Central memory CD8-positive, alpha-beta T cell (primary cell): ENCODE measurements at places on chromosomes 16 and 17.

DNA sequence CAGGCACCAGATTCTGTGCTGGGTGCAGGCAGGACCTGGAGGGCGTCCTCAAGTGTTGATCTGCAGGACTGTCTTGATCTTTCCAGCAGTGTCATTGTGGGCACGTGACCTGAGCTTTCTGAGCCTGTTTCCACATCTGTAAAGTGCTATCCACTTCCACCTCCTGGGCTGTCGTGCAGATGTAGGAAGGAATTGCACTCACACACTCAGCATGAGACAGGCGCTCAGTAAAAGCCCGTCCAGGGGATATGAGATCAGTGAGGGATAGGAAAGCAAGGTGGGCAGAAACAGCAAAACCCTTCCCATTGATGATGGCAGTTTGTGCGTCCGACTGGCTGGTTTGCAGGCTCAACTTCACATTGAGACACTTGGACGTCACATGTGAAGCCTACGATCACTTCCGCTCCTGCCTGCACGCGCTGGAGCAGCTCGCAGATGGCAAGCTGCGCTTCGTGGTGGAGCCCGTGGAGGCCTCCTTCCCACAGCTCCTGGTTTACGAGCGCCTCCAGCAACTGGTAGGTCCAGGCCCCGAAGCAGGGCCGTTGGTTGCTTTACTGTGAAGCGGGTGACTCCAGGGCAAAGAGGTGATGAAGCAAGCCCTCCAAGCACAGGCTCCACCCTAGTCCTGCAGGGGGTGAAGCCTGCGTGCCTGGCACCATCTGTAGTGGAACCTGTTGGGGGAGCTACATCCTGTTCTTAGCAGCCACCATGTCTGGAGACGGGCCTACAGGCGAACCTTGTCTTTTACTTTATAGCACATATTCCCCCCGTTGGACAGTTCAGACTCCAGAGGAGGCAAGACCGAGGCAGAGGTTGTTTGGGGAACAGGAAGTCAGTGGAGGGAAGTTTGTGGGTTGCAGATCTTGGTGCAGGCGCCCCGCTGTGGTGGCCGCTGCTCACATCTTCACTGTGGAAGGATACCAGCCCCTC is 23.0 kb downstream of the METTL22 start:
- DNase-seq, result no peak

DNA sequence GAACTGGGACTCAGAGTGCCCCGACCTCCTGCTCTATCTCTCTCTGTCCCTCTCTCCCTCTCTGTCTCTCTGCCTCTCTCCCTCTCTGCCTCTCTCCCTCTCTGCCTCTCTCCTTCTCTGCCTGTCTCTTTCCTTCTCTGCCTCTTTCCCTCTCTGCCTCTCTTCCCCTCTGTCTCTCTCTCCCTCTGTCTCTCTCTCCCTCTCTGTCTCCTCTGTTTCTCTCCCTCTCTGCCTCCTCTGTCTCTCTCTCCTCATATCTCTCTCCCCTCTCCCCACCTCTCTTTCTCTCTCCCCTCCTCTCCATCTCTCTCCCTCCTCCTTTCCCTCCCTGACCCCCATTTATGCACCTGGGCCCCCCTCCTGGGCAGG is 32.7 kb downstream of the TNFRSF13B start:
- DNase-seq, result no peak

DNA sequence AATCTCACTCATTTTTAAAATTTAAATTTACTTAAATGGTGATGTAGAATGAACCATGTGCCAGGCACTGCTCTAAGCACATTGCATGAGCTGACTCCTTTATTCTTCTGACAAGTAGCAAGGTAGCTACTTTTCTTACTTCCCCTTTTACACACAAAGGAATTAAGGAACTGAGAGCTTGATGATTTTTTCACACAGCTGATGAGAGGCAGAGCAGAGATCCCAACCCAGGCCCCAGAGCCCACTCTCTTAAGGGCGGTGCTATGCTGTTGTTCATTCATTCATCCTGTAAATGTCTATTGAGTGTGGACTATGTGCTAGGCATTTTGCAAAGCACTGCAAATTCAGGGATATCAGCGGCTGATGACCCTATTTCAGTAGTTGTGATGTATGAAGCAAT is 17.9 kb downstream of the SEC14L5 start:
- no peak for DNase-seq

GRCh38 chr16:280005-280460 is 358 bp upstream of the ARHGDIG start:
- DNase-seq, result no peak

DNA sequence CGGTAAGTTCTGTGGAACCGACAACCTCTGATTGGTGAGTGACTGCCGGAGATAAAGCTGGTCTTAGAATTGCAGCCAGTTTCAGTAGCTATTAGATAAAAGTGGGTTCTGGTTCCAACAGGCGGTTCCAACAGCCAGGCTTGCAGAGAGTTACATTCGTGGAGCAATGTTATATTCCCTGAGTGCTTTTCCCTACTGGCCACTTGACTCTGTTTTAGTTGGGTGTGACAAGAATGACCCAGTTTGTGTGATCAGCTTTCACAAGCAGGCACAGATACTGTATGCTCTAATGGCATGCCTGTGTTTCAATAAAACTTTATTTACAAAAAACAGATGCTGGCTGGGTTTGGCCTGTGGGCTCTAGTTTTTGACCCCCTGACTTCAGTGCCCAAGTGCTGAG is 196.6 kb downstream of the SNX29 start:
- no peak for DNase-seq

GRCh38 chr17:17401271-17401781 is 75.5 kb upstream of the MED9 start:
- no peak for DNase-seq

DNA sequence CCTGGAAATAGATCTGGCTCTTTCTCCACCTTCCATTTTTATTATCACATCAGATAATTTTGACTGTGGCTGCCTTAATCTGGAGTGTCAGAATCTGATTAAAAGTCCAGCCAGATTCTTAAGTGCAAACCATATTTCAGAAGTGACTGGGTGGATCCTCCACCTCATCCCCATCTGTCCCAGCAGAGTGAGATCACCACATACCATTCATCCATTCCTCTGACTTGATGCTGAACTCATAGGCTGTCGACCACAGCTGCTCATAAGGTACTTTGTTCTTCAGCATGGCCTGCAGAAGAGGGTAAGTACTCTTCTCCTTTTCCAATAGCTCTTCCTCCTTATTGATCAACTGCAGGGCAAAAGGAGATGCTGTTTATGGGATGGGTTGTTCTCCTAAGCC is 53.5 kb downstream of the DNAH3 start:
- DNase-seq, result no peak

- no peak for DNase-seq
Observed at GRCh38 chr17:72266112-72266775, 145.4 kb downstream of the SOX9 start.

- no peak for DNase-seq
Observed at GRCh38 chr17:2705263-2705662, 6.3 kb downstream of the CLUH start.

DNA sequence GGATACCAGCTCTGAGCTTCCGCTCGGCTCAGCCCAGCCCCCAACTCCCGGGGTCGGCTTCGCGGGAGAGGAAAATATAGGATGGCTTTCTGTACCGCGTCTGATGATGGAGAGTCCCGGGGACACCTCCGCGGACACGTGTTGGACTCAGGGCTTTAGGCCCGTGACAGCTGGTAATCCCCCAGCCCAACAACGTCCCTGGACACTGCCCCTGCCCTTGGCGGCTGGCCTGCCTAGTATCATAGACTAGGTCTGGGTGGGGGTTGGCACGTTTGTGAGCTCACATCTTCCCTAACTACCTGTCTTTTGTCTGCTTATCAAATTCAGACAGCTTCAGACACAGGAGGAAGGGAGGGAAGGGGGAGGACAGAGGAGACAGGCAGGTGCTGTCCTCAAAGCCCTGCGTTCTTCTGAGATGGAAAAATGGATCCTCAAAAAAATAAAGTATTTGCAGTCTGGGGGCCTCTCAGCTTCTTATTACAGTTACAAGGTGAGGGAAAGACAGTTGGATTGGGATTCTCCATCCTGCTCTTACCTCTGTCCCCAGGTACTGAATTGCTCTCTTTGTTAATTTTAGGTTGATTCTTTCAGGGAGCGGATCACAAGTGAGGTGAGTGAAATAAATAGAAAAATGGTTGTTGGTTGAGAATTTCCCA is 698 bp downstream of the PSME3 start:
- no peak for DNase-seq

DNA sequence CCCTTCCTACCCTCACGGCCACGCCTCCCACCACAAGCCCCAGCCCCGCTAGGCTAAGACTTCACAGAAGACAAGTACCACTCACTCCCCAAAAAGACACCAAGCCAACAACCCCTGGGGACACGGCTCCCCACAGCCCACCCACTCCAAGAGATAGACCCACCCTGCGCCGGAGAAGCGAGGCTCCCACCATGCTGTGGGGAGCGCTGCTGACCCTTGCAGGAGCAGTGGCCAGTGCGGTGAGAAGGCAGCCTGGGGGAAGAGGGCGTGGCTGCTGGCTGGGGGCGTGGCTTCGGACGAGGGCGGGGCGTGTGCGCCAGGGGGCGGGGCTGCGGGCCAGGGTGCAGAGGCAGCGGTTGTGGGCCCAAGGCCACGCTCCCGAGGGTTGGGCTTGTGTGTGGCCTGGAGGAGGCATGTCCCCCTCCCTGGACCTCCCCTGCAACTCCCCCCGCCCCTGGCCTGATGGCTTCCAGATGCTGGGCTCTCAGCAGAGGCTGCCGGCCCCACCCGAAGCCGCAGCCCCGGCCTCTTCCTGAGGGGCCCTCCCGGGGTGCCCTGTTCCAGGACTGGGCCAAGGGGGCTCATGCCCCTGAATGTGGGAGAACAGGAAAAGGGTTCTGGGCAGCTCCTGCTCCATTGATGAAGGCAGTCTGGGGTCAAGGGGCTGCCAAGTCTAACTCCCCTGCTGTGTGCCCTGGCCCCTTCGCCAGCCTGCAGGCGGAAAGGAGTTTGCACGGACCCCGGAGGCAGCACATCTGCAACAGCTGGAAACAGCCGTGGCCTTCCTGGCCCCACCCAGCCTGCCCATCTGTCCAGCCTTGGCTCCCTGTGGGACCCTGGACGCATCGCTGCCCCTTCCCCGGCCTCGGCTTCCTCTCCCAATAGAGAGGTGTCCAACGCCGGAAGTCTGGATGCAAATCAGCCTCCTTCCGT is 9.1 kb downstream of the TFAP4 start:
- DNase-seq, result no peak

GRCh38 chr16:60463986-60464385 is 1572.3 kb downstream of the CDH8 start:
- no peak for DNase-seq

- peak; percentile 36 for DNase-seq
Observed at GRCh38 chr16:30054959-30055553, 10.5 kb upstream of the ALDOA start.

GRCh38 chr16:66549284-66550131 is at the start of gene TK2:
Gene TK2, minus strand, starts transcription at chr16:66550122. Its CDS starts 61 bp downstream, at chr16:66550061.
- DNase-seq, result peak; percentile 31

- no peak for DNase-seq
Observed at GRCh38 chr16:11078812-11079459, 134.6 kb downstream of the CLEC16A start.

GRCh38 chr17:30426292-30426691 is 47.6 kb downstream of the CPD start:
- DNase-seq, result no peak

- no peak for DNase-seq
Observed at GRCh38 chr17:8898636-8899035, 31.2 kb upstream of the PIK3R6 start.

- no peak for DNase-seq
Observed at GRCh38 chr16:25066426-25066746, 45.2 kb upstream of the LCMT1 start.

- no peak for DNase-seq
Observed at GRCh38 chr16:66254106-66254505, 112.4 kb upstream of the CDH5 start.

GRCh38 chr17:80397686-80398085 is 17.3 kb upstream of the ENDOV start:
- no peak for DNase-seq

DNA sequence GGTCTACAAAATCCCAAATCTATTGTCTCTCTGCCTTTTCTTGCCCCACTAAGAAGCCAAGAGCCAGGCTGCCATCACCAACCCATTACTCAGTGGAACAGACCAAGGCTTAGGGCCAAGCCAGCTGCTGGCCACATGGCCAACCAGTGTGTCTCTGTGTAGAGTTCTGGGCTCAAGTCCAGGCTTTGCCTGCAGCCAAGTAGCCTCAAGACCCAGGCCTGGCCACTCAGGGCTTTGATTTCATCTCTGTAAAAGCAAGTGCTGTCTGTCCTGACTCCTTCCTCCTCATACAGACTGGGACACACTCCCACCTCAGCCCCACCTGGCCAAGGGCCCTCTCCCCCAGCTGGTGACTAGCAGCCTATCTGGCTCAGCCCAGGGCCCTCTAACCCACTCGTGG is 14.6 kb downstream of the SREBF1 start:
- DNase-seq, result no peak

DNA sequence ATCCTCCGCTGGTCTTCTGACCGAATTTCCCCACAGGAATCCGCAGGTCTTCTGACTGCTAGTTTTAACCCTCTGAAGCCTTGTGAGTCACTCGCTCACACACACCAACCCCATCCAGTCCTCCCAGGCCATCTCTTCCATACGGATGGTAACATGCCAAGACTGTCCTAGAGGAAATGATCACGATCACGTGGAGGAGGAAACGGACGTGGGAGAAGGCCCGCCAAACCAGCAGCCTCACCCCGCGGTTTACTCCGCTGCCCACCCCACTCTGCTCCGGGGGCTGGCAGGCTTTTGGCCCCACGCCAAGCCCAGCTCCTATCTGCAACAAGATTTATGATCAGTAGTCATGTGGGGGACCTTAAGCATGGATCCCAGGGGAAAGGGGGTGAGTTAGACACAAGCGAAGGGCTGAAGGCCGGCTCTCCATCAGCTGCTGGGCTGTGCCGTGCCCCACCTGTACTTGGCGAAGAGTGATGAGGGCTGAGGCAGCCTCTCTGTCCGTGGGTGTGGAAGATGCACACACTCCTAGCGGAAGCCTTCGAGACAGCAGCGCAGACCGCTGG is 1.5 kb upstream of the FAAP100 start:
- no peak for DNase-seq

DNA sequence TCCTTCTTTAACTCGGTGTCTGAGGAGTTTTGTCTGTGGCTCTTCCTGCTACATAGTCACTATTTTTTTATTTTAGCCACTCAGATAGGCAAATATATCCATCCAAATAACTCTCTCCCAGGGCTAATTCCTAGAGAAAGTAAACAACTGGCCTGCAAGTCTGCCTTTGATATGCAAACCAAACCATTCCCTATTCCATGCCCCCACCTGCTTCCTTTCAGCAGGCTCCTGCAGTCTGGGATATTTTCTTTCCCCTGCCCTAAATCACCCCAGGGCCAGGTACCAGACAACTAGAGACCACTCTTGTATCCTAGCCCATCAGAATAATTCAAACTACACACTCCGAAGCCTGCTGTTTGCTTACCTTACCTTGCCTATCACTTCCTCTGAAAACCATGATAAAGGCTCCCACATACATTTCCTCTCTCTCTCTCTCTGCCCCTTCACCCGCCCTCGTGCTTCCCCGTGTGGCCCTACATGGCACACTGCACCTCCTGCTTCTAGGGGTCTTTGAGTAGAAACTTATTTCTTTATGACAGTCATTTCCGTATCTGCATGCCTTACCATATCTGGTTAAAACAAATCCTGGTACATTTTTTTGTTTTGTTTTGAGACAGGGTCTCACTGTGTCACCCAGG is 8.3 kb downstream of the CD300H start:
- no peak for DNase-seq

GRCh38 chr16:529012-529575 is 1.6 kb downstream of the CAPN15 start:
- peak; percentile 31 for DNase-seq

GRCh38 chr16:87708881-87709638 is 56.7 kb downstream of the KLHDC4 start:
- no peak for DNase-seq
